ENCODE measurements at places on chromosomes 12 and 14.

- DNase-seq, result peak; percentile 38
Measured at GRCh38 chr12:100668945-100669536, 95.6 kb downstream of the GAS2L3 start.

- no peak for DNase-seq
Measured at GRCh38 chr14:56194042-56194441, 75.8 kb downstream of the PELI2 start.

GRCh38 chr12:75488553-75488952 is 8.0 kb downstream of the GLIPR1 start:
- DNase-seq, result no peak

DNA sequence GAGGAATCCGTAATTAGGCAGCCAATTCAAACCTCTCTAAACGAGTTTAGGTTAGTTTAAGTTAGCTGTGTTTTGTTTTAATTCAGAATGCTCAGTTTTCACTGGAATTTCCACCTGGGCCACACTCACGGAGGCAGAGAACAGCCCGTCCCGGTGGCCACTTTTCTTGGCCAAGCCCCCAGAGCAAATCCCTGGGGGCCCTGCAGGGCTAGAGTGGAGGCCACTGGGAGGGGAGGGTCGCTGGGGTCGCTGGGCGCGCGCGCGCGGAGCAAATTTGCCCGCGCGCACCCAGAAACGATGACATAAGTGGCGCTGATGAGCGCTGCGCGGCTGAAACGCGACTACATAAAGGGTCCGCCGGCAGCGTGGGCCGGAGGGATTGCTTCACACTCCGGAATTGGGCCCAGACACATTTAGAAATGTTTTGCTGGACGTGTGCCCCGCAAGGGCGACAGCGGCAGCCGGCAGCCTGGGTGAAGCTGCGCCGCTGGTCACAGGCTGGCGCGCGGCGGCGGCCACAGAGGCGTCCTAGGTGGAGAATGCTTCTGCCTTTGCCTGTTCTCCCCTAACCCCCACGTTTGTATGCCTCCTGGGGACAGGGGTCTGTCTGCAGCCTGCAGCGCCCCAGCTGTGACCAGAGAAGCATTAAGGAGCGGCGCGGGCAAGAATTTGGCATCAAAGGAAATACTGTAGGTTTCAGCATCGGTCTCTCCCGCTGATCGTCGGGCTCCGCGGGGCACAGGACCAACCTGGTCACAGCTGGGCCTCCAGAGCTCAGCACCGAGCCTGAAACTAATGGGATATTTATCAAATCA is 37.9 kb upstream of the TBX5 start:
- no peak for DNase-seq

DNA sequence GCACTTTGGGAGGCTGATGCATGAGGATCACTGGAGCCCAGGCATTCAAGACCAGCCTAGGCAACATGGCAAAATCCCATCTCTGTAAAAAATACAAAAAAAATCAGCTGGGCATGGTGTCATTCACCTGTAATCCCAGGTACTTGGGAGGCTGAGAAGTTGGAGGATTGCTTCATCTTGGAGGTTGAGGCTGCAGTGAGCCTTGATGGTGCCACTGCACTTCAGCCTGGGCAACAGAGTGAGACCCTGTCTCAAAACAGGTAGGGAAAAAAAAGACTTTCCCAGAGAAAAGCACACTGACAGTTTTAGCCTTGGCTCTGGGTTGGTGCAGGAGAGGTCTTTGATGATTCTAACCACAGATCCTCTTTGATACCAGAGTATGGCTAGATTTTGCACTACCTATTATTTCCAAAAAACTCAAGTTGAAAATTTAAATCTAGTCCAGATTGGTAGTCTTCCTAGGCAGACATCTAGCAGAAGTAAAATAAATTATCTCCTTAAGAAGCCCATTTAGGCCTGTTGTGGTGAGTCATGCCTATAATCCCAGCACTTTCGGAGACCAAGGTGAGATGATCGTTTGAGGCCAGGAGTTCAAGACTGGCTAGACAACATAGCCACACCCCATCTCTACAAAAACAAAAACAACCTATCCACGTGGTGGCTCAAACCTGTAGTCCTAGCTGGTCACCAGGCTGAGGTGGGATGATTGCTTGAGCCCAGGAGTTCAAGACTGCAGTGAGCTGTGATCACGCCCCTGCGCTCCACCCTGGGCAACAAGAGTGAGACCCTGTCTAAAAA is 18.6 kb downstream of the LARP4 start:
- no peak for DNase-seq

DNA sequence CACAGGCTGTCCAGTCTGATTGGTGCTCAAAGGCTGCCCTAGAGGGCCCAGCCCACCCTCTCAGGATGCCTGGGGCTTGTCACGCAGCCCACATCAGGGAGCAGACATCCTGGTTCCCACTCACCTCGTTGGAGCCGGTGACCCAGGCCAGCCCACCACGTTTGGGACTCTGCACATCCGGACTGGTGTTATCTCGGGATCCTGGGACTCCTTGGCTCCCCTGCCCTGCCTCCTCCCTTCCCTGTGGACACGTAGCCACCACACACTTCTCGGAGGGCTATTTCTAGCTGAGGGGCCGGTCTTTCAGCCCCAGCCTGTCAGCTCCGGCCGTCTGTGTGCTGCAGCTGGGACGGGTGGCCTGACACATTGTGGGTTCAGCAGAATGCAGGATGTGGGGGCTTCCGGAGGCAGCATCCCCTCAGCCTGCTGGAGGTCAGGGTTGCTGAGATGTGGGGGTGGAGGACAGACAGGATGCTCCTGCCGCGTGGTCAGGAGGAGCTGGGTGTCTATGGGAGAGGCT is 12.8 kb upstream of the FGF23 start:
- DNase-seq, result peak; percentile 34

GRCh38 chr14:90541076-90541634 is 144.3 kb downstream of the CALM1 start:
- DNase-seq, result no peak

DNA sequence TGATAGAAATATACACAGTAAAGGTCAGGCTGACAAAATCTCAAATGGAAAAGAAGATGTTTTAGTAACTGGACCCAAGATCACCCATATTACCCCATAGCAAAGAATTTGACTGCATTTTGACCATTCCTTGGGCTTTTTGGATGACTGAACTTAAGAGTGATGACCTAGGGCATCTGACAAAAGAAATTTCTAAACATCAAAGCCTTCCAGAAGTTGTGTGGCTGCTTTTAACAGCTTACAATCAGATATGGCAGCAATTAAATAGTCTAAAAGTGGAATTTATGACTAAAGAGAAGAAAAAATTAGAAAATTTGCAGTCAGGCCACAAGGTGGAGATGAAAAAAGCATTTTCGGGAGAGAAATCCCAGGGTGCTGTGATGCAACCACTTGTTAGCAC is 563.0 kb downstream of the RERGL start:
- DNase-seq, result no peak
